Dorsolateral prefrontal cortex (tissue), 122 donors: ENCODE measurements at places on chromosomes 2 and 18. TPM values are rescaled to one million over a fixed set of nuclear protein-coding genes. Genes with fewer than 3 reads are reported as not detected.

Gene FBLN7
- total RNA-seq: 16.6 TPM

Gene CYB5A
- 35.0 TPM for total RNA-seq

Gene CENPA
- not detected for total RNA-seq

Gene GRB14
- 7.5 TPM for total RNA-seq

Gene PDE11A
- 1.6 TPM for total RNA-seq

Gene PLGLB2
- total RNA-seq: 5.8 TPM

Gene SATB2
- total RNA-seq: 149 TPM

Gene CDH19
- total RNA-seq: 12.6 TPM

Gene TRIM43B
- not detected for total RNA-seq

Gene RSAD2
- 38.6 TPM for total RNA-seq

Gene GPR17
- total RNA-seq: 4.0 TPM

Gene REG3G
- not detected for total RNA-seq

Gene EGR4
- 27.1 TPM for total RNA-seq

Gene DIPK1C
- total RNA-seq: 17.9 TPM

Gene CDK15
- total RNA-seq: not detected

Gene TMEM178A
- total RNA-seq: 97.8 TPM

Gene RAB6C
- 5.8 TPM for total RNA-seq

Gene SLC8A1
- 243 TPM for total RNA-seq

Gene SERPINB11
- not detected for total RNA-seq

Gene DOCK10
- total RNA-seq: 129 TPM

Gene CYBRD1
- total RNA-seq: 55.3 TPM

Gene CD8B2
- not detected for total RNA-seq

Gene MYO5B
- total RNA-seq: 5.0 TPM

Gene ASB18
- total RNA-seq: 0.49 TPM

Gene ASTL
- total RNA-seq: 1.3 TPM
